Activated CD4-positive, alpha-beta T cell treated with anti-CD3 and anti-CD28 coated beads for 4 hours (primary cell): ENCODE measurements at places on chromosomes 7 and 10.

DNA sequence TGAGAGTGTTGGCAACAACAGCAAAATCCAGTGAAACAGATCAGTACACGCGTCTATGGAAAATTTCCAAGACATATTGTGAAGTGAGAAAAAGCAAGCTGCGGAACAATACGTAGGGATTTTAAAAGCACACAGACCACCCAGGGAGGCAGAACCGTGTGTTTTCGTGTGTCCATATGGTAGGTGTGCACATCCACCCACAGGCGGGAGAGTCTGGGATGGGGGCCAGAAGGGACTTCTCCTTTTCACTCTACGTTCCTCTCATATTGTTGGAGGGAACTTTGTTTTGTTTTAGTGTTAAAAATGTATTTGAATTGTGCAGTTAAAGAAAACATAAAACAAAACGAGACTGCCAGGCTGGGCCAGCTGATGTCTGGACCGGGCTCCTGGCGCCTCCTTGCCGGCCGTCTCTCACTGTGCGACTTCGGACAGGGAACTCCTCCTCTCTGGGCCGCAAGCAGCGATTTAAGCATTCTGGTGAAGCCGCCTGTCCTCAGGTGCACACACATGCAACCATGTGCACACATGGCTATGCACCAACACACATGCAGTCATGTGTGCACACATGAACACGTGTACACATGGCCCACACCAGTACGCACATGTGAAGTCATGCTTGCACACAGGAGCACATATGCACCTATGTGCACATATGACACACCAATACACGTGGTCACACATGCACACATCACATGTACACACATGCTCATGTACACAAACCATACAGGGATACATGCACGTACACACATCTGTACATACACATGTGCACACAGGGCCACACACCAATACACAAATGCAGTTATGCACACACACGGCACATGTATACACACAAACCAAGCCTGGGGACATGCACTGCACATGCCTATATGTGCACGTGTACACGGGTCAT lies 141.1 kb downstream of the ELFN1 start:
- DNase-seq = no peak

- no peak for DNase-seq
Measured at GRCh38 chr10:12717981-12718707, 283.4 kb downstream of the CCDC3 start.

- no peak for DNase-seq
Measured at GRCh38 chr7:54798530-54798929, 39.5 kb upstream of the SEC61G start.

GRCh38 chr10:58514111-58514770 lies 1.6 kb downstream of the BICC1 start:
- DNase-seq = no peak

- DNase-seq = no peak
Measured at GRCh38 chr7:133461421-133461820, 208.5 kb downstream of the EXOC4 start.

- DNase-seq = no peak
Measured at GRCh38 chr7:3259711-3260400, 41.2 kb upstream of the SDK1 start.

GRCh38 chr7:103687272-103687671 lies 241.3 kb upstream of the SLC26A5 start:
- no peak for DNase-seq

DNA sequence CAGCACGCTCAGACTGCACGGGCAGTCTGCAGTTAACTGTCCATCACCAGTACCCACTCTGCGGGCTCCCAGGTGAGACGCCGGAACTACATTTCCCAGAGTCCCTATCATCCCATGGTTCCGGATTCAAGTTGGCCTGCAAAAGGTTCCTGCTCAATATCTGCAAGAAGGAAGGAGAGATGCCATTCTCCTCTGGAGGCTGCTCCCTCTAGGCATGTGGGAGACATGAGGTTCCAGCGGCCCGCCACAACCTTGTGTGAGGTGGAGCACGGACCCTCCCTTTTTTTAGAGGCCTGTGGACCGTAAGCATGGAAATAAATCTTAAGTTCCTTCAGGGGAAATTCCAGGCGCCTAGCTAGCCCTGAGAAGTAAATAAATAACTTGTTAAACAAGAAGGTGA lies 29.7 kb downstream of the NUP42 start:
- DNase-seq = no peak

GRCh38 chr7:73717991-73718405 lies 1.5 kb downstream of the STX1A start:
- DNase-seq = peak; percentile 79

- DNase-seq = no peak
Measured at GRCh38 chr7:40354711-40355110, 219.9 kb downstream of the SUGCT start.

GRCh38 chr7:127880454-127880853 lies 150.8 kb downstream of the LRRC4 start:
- DNase-seq = no peak

DNA sequence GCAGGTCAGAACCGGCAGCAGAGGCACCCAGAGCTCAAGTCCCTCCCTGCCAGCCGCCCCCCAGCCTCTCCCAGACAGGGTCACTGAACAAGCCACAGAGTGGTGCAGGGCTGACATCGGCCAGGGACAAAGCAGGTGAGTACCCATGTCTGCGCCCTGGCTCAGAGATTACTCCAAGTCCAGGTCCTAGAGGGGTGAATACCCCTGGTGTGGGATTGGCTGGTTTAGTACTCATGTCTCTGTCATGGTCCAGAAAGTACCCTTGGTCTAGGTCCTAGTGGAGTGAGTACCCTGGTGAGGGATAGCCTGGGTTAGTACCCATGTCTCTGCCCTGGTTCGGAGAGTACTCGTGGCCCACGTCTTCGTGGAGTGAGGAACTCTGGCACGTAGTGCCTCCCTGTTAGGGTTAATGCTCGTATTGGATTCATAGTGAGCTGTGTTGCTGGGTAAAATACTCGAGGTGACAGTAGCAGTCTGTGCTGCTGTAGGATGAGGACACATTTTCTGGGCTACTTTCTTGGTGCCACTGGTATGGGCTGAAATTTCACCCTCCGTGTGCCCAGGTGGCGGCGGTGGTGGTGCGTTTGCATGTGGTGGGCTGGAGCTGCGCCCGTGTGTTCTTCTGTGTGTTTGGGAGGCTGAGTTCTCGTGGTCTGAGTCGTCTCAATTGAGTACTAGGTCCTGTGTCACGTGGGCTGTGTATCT lies 25.5 kb upstream of the KNDC1 start:
- DNase-seq = no peak

DNA sequence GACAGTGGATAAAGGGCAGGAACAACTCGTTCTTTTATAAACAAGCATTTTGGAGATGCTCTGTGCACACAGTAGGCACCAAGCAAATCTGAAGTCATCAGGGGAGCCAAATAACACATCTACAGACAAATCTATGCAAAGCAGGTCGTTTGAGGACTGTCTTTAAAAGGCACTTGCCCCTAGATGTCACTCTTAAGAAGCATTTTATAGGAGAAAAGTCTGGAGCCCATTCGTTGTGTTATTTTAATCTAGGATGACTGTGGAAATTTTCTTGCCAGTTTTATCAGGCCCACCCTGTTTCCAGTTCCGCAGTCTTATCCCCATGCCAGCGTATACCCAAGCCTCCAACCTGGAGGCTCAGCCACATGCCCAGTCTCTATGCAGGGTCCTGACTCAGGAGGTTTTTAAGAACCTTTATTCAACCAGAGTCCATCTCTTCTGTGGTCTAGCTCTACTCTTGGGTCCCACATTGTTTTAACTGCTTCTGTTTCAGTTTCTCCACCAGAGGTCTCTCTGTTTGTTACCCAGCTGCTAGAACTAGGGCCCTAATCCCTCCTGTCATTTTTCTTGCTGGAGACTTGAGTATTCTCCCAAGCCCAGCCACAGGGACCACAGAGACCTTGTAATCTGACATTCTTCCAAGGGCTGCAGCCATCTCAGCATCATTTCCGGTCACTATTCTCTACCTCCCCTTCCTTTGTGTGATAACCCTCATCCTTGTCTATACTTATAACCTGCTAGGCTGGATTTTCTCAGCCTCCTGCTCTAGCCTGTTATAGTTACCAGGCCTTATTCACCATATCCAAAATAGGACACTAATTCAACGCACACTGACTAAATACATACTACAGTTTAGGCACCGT lies 26.7 kb downstream of the PIK3CG start:
- no peak for DNase-seq

DNA sequence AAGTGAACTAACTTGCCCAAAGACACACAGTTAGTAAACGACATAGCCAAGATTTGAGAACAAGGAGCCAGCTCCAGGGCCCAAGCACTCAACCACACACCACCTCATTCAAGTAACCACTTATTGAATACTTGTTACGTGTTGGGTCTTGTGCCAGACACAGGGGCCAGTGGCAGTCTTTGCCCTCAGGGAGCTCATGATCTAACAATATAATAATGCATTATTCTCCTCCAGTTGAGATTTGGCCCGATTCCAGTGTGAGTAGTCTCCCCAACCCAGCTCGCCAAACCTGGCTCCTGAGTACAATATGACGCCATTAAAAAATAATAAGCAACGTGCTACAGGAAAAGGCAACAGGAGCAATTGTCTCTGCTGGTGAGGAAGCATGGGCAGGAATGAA lies 14.4 kb upstream of the STK17A start:
- DNase-seq = no peak

DNA sequence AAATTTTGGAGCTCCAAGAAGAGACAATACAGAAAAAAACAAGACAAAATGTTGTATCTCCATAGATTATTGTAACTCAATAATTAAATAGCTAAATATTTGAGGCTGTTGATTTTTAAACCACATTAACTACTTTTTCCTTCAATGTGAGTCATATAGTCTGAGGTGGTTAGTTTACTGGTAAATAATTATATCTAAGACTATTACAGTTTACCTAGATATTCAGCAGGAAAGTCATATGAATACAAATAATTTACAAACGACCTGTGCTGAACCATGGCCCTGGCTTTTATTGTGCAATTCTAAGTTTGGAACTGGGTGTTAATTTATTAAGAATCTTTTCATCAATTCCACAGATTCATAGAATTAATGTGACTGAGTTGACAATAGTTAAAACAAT lies 22.2 kb downstream of the CREB5 start:
- no peak for DNase-seq

GRCh38 chr10:93413252-93413689 lies 68.9 kb downstream of the MYOF start:
- DNase-seq = peak; percentile 13

- no peak for DNase-seq
Measured at GRCh38 chr10:111348076-111348475, 271.2 kb downstream of the ADRA2A start.
